AG08395 (cell line): ENCODE measurements at places on chromosomes 3 and 15.

DNA sequence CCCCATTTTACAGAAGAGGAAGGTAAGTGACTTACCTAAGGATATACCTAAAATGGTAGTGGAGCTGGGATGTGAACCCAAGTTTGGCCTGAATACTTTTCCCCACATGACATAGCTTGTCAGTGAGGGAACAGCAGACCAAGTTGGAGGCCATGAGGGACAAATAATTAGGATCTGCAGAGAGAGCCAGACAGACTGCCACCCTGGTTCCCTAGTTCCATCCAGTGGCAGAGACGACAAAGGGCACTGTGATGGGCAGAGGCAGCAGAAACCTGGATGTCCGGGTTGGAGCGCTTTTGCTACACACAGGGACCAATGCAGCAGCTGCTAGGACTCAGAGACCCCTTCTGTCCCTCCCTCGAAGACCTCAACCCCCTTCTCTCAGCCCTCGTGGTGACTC lies 1.2 kb downstream of the CPLX3 start:
- DNase-seq = no peak

GRCh38 chr15:48541341-48542278 lies 103.9 kb downstream of the FBN1 start:
- peak; percentile 80 for DNase-seq

DNA sequence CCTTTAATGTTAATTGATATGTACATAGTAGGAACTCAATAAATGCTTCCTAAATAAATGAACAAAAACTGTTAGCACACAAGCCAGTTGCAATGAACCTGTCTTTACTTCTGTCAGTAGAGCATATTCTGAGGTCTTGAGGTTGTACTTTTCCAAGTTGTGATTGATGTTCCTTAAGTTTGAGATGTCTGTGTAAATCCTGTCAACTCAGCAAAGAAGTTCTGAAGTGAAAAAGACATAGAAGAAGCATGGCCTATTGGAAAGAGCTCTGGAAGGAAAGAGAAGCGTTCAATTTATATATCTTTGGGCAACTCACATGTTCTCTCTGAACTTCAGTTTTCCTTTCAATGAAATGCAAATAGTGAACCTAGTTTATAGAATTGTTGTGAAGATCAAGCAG lies 269.9 kb downstream of the AGBL1 start:
- DNase-seq = no peak

- DNase-seq = peak; percentile 13
These were observed 7.0 kb downstream of the ADIPOQ start for GRCh38 chr3:186849374-186849975.

DNA sequence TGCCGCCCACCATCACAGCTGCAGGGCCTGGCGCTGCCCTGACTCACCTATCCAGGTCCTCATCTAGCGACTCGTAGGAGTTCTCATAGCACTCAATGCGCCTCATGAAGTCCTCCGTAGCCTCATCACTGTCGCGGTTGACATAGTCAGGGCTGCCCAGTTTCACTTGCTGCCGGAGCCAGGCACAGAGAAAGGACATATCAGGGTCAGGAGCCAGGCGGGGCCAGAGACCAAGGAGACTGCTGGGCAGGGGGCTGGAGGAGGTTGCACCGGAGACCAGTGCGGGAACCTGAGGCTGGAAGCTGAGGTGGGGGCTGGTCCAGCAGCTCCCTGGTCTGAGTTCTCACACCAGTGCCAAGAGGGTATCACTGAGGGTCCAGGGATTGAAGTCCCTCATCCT lies 18.2 kb downstream of the PFKFB4 start:
- DNase-seq = no peak

- DNase-seq = no peak
These were observed 50.7 kb upstream of the ACAN start for GRCh38 chr15:88752501-88752900.

DNA sequence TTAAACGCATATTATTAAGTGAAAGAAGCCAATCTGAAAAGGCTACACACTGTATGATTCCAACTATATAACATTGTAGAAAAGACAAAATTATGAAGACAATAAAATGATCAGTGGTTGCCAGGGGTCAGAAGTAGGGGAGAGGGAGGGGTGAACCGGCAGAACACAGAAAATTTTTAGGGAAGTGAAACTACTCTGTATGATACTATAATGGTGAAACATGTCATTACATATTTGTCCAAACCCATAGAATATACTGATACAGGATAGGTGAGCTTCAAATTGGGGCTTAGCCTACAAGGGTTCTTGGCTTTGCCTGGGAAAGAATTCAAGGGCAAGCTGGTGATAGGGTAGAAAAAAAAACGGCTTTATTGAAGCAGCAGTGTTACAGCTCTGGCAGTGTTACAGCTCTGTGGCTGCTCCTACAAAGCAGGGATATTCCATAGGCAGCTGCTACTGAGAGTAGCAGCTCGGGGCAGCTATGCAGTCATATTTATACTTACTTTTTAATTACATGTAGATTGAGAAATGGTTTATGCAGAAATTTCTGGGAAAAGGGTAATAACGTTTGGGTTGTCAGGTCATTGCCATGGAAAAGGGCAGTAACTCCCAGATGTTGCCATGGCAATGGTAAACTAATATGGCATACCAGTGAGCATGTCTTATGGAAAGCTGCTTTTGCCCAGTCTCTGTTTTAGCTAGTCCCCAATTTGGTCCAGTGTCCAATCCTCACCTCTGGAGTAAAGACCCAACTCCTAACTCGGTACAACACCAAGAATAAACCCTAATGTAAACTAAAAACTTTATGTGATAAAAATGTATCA lies 125.1 kb upstream of the SLC25A36 start:
- no peak for DNase-seq
